GM12864 (cell line): ENCODE measurements at places on chromosomes 7 and 10.

- no peak for DNase-seq
Measured at GRCh38 chr10:84542522-84543490, 214.4 kb downstream of the CCSER2 start.

DNA sequence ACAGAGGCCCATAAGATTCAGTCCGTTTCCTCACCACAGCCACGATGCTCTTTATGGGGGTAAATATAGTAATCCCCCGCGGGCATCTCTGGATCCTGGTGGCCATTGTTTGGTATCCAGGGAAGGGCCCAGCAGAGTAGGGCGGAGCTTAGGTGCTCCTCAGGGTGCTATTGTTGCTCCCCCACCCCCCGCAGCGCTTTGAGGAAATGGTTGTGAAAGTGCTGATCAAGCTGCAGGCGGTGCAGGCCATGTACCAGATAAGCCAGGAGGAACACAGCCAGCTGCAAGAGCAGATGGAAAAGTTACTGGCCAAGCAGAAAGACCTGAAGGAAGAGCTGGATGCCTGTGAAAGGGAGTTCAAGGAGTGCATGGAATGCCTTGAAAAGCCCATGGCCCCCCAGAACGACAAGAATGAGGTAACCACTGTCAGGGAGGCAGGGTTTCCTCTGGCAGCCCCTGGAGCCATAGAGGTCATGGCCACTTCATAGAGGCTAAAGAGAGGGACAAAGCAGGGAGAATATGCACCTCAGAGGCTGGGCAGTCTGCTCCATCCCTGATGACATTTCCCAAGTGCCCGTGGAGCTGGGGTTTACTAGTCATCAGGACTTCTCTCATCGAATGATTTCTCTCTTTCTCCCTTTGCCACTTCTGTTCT is 17.6 kb upstream of the FLNC start:
- no peak for DNase-seq

- DNase-seq = no peak
Measured at GRCh38 chr10:474946-475345, 214.5 kb downstream of the DIP2C start.

GRCh38 chr7:17939211-17939605 is 1.1 kb downstream of the SNX13 start:
- no peak for DNase-seq

- no peak for DNase-seq
Measured at GRCh38 chr10:5449823-5450222, 37.5 kb downstream of the NET1 start.

DNA sequence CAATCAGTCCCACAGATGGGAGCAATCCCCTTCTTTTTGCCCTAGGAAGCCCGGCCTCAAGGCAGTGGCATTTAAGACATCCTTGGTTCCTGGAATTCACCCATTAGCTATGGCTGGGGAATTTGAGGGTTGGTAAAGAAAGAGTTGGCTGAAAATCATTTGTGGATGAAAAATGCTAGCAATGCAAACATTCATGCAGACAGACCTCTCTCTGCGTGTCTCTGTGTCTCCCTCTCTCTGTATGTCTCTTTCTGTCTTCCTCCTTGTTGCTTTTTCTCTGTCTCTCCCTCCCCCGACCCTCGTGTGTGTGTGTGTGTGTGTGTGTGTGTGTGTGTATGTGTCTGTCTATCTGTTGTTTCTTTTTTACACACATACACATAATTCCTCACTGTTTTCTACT is 19.4 kb downstream of the LDB3 start:
- DNase-seq = no peak

DNA sequence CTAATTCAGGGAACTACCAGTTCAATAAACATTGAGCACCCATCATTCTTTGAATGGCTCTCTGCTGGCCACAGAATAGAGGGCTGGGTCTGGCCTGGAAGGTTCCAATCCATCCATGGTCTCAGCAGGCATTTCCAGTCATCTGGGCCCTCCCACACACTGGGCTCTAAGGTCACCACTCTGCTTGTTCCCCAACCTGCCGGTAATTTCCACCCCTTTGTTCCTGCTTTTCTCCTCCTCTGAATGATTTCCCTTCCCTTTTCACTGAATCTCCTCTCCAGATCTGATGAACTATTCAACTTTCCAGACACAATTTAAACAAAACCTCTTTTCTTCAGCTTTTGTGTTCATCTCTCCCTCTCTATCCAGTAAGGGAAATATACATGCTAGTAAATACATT is 2.6 kb downstream of the BZW2 start:
- DNase-seq = no peak

DNA sequence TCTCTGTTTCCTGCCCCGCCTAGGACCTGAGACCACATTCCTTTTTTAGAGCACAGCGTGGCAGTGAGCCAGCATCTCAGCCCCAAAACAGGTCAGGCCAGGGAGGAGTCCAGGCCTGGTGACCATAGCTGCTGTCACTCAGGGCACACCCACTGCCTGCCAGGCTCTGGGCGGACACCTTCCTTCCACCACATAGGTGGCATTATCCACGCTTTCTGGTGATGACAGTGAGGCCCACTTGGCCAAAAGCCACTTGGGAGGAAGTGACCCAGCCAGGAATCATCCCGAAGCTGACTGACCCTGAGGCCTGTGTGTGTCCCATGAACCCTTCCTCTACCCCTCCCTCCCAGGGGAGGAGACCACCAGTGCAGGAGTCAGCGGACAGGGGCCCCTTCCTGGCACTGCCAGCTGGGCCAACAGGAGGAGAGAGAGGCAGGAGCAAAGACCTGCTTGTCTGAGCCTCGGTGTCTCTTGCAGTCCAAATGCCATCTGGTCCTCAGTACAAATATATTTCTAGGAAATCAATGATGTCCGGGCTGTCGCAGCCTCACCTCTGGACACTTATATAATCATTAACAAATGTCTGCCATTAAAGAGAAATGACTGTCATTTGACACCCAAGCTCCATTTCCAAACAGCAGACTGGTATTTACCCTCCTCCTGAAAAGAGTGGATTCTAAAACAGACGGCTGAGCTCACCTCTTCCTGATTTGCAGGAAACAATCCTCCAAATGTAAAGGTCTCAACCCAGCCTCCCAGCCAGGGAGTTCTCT is 63.0 kb downstream of the ABRAXAS2 start:
- no peak for DNase-seq

GRCh38 chr10:124849111-124849773 is 47.6 kb downstream of the ABRAXAS2 start:
- no peak for DNase-seq

DNA sequence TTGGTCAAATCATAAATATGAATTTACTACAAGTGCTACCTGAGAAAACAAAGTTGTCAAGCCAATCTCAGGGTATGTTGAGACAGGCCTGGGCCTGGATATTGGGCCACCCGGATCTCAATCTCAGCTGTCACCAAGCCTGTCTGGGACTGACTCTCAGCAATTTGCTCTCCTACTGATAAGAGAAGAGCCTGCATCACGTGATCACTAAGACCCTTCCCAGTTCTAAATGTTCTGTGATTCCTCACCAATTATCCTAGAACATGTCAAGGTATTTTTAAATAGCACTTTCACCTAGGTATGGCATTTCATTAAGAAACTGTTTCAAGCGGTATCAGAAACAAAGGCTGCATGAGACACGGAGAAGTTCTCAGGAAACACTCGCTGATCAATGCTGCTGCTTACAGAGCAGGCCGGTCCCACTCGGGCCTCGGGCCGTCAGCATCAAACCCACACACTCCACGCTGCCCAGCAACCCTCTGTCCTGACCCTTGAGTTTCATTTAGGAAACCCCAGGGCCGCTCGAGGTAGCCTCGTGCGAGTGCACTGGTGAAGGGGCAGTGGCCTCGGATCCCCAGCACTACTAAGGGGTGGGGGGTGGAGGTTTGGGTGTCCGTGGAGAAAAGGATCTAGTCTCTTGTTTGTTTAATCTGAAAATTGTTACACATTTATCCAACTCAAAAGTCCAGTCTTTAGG is 4.1 kb downstream of the KLF6 start:
- no peak for DNase-seq

DNA sequence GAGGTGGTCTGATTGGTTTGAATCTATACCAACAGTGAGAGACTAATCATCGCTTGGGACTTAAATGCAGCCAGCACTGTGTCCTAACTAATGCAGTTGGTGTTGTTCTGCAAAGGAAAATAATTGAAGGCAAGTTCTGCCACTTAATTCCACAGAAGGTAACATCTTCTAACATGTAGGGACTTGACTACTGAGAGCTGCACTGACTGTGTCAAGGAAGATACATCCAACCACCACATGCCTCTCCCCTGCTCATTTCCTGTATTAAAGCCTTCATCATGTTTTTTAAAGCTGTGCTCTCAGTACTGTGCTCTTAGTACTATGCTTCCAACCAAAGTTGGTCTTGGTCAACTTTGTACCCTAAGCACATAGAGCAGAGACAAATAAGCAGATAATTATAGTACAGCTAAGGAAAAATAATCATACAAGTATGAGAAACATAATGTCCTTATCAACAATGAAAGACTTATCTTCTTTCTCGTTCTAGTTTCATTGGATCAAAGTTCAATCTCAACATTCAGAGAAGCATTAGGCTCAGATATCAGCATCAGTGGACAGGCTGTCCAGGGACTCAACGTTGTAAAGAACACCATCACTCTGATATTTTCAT is 2.8 kb upstream of the CYP3A4 start:
- no peak for DNase-seq

GRCh38 chr7:71705217-71705616 is 573.3 kb downstream of the GALNT17 start:
- DNase-seq = no peak

DNA sequence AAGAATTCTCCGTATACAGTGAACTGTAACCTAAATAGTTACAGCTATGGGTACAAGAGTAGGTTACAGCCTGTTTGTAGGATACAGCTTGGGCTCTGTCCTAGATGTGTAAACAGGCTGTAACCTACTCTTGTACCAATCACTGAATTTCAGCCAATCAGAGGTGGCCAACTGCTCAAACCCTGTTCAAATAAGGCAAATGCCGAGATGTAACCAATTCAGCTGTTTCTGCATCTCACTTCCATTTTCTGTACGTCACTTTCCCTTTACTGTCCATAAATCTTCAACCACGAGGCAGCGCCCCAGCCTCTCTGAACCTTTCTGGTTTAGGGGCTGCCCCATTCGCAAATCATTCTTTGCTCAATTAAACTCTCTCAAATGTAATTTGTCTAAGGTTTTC is 8.3 kb upstream of the MMP21 start:
- peak; percentile 56 for DNase-seq

- DNase-seq = no peak
Measured at GRCh38 chr10:110413049-110413783, 84.5 kb upstream of the DUSP5 start.

- no peak for DNase-seq
Measured at GRCh38 chr10:43970018-43970698, 321.5 kb upstream of the ZNF32 start.

DNA sequence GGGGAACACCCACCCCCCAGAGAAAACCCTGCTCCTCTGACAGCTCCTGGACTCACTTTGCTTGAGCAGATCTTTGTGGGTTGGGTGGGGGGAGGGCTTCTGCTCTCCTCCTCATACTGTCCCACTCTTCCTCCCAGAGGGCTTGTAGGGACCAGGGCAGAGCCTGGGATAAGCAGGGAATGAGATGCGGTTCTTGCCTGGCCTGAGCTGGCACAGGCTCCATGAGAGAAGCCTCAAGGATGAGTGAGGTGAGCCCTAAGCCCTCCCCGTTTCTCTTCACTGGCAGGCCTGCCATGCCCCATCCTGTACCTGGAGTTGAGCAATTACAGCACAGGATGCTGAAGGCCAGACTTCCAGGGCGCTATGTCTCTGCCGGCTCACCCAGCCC is 134.7 kb downstream of the ADAM12 start:
- DNase-seq = no peak

DNA sequence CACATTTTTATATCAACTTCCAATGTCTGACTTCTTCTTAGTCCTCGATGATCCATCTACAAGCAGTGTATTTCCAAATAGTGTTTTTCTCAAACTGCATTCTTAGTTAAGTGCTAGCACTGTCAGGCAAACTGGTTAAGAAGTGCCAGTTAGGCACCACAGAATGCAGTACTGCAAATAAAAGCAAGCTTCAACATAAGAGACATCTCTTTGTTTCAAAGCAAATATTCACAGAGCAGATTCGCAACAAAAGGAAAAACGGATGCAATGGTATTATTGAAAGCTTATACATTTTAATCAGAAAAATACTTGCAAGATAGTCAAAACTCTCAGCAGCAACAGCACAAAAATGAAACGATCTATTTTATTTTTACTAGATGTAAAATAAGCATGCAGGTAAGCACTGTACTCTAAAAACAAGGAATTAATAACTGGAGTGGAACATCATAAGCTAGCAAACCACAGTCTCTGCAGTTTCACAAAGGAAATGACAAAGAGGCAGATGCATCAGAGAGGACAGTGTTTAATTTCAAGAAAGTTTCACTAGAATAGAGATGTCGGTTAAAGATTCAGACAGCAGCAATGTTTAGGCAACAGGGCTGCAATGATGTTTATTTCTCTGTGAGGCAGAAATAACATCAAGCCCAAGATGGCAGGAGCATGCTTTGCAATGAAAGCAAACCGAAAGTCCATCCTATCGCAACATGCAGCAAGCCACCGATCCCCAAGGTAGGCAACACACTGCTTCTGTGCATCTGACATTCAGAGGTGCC is 82.0 kb downstream of the FGFR2 start:
- no peak for DNase-seq

GRCh38 chr10:12394241-12395033 is 45.1 kb downstream of the CAMK1D start:
- no peak for DNase-seq

DNA sequence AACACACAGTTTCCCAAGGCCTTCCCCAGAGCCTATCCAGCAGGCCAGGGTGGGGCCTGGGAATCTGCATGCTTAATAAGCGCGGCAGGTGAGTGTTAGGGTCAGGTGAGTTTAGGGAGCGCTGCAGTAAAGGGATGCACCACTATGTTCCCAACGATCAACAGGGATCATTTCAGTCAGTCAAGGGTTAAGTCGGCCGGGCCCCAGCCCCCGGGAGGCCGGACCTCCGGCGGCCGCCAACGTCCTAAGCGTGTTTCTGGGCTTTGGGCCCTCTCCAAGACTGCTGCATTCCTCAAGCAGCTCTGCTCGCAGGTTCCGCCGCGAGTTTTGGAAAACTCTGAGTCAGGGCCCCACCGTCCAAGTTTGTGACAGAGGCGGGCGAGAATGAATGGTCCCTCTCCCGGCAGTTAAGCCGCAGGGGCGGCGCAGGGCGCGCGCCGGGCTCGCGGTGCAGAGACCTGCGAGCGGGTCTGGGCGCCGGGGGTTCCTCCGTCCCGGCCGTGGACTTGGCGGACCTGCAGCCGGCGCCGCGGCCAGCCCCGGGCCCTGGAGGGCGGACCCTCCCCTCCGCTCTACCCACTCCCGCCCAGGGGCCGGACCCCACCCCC is 81.6 kb downstream of the ARHGAP22 start:
- no peak for DNase-seq

GRCh38 chr10:124205432-124205831 is 112.0 kb upstream of the CHST15 start:
- DNase-seq = no peak

DNA sequence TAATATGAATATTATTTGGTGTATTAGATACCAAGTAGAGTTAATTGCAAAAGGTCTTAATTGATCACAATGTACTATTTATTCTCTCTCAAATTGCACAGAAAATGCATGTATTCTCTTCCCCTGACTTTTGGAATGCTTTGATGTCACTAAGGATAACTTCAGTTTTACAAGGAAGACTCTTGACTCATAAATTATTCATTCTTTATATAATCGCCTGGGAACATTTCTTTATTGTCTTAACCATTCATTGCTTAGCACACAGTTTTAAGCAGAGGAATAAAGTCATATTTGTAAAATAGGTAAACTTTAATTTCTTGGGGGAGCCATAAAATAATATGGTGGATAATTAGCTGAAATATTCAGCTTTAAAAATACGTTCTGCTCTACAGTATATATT is 306.0 kb upstream of the TMEM229A start:
- DNase-seq = no peak

- no peak for DNase-seq
Measured at GRCh38 chr7:50204581-50204980, 99.9 kb upstream of the IKZF1 start.

- DNase-seq = no peak
Measured at GRCh38 chr7:5422396-5423305, 983 bp downstream of the TNRC18 start.
